Upper lobe of right lung (tissue), 1 donor: ENCODE measurements at places on chromosomes 5 and 9.
A peak's percentile ranks its signal among the peaks of the same experiment; 100 is the strongest.

GRCh38 chr9:115086886-115087285 is 31.1 kb downstream of the TNC start:
- no peak overlapping the region for H3K27ac ChIP-seq
- no peaks in the 10 kb centered on the region for H3K27me3 ChIP-seq
- no peak for DNase-seq
- H3K36me3 ChIP-seq = no peaks in the 10 kb centered on the region
- H3K4me1 ChIP-seq = no peaks in the 10 kb centered on the region
- H3K4me3 ChIP-seq = no peak overlapping the region

DNA sequence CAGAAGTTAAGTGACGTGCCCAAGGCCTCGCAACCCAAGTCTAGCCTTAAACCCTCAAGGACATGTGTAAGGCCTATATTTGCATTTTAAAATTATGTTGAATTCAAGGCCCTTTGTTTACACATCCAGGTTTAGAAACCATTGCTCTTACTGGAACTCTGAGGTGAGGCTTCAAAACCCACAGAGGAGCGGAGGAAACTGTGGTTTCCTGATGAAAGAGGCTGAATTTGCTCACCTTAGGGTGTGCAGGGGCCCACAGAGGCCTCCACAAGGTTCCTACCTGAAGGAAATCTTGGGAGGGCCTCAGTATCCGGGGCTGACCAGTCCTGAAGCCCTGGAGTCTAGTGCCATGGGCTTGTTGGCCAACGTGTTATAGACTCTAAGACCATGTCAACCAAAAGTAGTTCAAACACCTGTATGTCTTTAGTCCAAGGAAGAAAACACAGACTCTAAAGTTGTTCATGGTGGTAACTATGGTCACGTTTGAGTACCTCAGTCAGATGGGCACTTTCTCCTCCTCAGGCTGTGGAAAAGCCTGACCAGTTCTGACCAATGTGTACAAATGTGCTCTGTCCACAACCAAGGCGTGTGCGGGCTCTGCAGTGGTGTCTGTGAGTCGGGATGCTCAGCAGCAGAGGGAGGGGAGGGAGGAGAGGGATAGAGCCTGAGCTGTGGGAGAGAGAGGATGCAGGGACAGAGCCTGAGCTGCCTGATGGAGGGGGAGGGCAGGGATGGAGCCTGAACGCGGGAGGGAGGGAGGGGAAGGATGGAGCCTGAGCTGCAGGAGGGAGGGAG is 124.6 kb upstream of the ERCC6L2 start:
- H3K4me1 ChIP-seq = no peaks in the 10 kb centered on the region
- no peak overlapping the region for H3K27ac ChIP-seq
- no peak overlapping the region for H3K4me3 ChIP-seq
- DNase-seq = no peak
- H3K36me3 ChIP-seq = no peaks in the 10 kb centered on the region
- peaks cover 5% of the 10 kb centered on the region for H3K27me3 ChIP-seq

GRCh38 chr9:78298046-78298765 is 1.3 kb downstream of the PSAT1 start:
- H3K36me3 ChIP-seq = no peaks in the 10 kb centered on the region
- H3K4me1 ChIP-seq = peaks cover 24% of the 10 kb centered on the region
- no peak for DNase-seq
- H3K4me3 ChIP-seq = peak overlapping the region; percentile 66

DNA sequence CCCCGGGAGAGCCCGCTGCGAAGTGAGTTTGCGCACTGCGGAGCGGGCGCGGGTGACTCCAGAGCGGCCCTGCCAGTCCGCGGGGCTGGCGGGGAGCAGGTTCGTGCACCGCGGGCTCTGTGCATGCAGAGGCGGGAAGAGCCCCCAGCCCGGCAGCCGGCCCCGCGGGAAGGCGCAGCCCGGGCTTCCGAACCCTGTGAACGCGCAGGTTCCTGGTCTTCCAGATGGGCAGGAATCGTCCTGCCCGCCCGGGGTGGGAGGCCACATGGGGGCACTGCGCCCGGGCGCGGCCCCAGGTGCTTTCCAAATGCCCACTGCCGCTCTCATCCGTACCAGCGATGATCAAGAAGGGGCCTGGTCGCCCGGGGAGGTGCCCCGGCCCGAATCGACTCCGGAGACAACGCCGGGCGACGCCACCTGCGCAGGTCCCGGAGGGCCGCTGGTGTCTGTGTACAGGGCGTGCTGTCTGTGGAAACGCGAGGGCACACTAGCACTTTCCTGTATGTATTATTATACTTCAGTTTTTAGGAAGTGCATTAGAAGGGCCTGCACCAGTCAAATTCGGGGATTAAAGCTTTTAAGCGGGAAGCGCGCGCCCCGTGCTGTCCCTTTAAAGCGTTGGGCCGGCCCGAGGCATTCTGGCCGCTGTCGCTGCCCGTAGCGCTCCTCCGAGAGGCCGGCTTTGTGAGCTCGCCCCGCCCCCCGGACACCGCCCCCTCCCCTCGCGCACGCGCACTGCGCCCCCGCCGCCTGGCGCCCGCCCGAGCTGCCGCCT is at the start of gene WDR5:
TSS of gene WDR5 (plus strand) at position 740 of the 775 bp plus-strand sequence. CDS start 3,796 bp downstream, outside the sequence.
- peaks cover 6% of the 10 kb centered on the region for H3K36me3 ChIP-seq
- H3K27ac ChIP-seq = peak within 1 kb of the TSS; percentile 93
- H3K4me1 ChIP-seq = peaks cover 34% of the 10 kb centered on the region
- H3K4me3 ChIP-seq = peak within 1 kb of the TSS; percentile 100

- no peak overlapping the region for H3K27ac ChIP-seq
- peaks cover 75% of the 10 kb centered on the region for H3K36me3 ChIP-seq
- H3K27me3 ChIP-seq = no peaks in the 10 kb centered on the region
- DNase-seq = no peak
- H3K4me3 ChIP-seq = no peak overlapping the region
Observed at GRCh38 chr5:150052956-150053712, 33.2 kb downstream of the CSF1R start.

DNA sequence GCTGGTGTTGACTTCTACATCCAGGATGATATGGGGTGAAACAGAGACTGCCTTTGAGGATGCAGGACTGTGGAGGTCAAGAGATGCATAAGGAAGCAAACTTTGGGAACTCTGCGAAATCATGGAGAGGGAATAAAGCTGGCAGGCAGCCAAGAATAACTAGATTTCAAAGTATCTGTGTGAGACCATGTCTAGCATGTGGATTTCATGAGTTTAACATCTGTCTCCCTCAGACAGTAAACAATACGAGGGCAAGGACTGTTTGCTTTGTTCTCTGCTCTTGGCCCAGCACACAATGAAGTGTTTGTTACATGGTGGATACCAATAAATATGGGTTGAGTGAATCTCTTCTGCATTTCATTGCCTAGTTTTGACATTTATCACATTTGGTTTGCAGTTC is 71.3 kb downstream of the RASEF start:
- DNase-seq = no peak
- no peak overlapping the region for H3K27ac ChIP-seq
- no peaks in the 10 kb centered on the region for H3K36me3 ChIP-seq

- H3K4me3 ChIP-seq = no peak overlapping the region
- H3K4me1 ChIP-seq = no peaks in the 10 kb centered on the region
- no peaks in the 10 kb centered on the region for H3K27me3 ChIP-seq
- H3K27ac ChIP-seq = peak overlapping the region; percentile 21
- no peaks in the 10 kb centered on the region for H3K36me3 ChIP-seq
Observed at GRCh38 chr5:17829456-17829855, 195.2 kb downstream of the TAF11L14 start.

DNA sequence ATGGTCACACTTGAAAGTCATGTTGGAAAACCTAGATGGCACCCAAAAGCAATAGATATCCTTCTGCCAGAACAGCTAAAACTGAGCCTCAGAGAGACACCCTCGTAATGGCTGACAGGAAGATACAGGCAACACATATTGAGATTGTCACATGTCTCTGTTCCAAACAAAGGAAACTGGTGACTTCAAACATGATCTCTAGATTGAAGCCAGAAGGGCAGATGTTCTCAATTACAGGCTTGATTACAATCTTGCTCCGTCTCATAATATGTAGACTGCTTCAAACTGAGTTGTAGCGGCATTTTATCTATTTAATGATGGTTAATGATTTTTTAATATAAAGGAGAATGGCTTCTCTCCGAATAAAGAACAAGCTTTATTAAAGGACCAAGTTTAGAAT is 774.3 kb downstream of the KCTD16 start:
- H3K4me1 ChIP-seq = no peaks in the 10 kb centered on the region
- no peaks in the 10 kb centered on the region for H3K36me3 ChIP-seq
- no peaks in the 10 kb centered on the region for H3K27me3 ChIP-seq
- no peak for DNase-seq

DNA sequence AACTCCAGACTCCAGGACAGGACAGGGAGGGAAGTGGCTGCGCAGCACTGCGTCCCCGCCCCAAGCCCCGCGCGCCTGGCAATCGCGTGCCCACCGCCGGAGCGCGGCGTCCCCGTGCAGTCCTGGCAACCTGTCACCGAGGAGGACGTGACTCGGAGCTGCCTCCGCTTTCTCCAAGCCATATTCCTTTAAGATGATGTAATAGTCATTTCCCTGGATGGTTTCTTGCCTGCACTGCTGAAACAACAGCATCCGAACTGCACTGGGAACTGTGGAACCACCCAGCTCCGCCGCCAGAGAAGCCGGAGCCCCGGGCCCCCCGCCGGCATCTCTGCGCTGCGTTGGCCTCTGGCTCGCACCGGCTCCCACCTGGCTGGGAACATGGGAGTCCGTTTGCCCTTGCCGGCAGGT is 34.5 kb downstream of the KCTD16 start:
- no peaks in the 10 kb centered on the region for H3K36me3 ChIP-seq
- peaks cover 22% of the 10 kb centered on the region for H3K27me3 ChIP-seq
- no peak overlapping the region for H3K27ac ChIP-seq

- H3K4me1 ChIP-seq = no peaks in the 10 kb centered on the region
- H3K27me3 ChIP-seq = no peaks in the 10 kb centered on the region
- no peak for DNase-seq
- H3K4me3 ChIP-seq = no peak overlapping the region
Observed at GRCh38 chr9:30125881-30126280, 2258.6 kb upstream of the ACO1 start.

- peaks cover 7% of the 10 kb centered on the region for H3K4me1 ChIP-seq
- H3K27me3 ChIP-seq = no peaks in the 10 kb centered on the region
- peak overlapping the region; percentile 47 for H3K27ac ChIP-seq
- no peak overlapping the region for H3K4me3 ChIP-seq
Observed at GRCh38 chr5:160260881-160261815, 31.8 kb downstream of the FABP6 start.

DNA sequence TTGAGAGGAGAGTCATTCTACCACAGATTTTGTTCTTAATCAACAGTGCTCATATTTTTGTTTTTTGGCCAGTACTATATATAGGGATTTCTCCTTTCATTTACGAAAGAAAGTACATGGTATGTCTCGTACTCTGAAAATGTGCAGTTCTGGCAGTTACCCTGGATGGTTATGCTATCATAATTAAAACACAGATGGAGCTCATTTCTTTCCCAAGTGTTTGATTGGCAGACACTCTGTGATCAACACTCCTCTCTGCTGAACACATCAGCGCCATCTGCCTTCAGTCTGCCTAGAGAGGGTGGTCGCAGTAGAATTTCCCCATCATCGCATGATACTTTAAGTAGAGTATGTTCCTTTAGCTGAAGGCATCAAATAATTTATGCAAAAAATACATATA is 64.5 kb downstream of the PAM start:
- peaks cover 4% of the 10 kb centered on the region for H3K4me1 ChIP-seq
- no peak overlapping the region for H3K27ac ChIP-seq
- H3K27me3 ChIP-seq = no peaks in the 10 kb centered on the region
- H3K36me3 ChIP-seq = no peaks in the 10 kb centered on the region
- no peak for DNase-seq

DNA sequence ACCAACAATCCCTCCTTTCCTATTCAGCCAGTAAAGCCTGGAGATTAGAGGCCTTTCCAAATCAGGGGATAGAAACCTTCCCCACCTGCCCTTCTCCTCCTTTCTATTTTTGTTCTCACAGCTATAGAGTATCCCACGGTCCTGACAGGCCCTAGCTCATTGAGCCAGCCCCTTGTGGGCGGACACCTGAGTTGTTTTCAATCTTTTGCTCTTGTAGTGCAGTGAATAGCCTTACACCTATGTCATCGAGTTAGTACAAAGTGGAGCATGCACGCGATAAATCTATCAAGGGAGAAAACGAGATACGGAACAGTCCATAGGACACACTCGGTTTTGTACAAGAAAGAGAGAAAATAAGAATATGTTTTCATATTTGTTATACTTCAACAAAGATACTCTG is 77.2 kb downstream of the TSPAN17 start:
- no peaks in the 10 kb centered on the region for H3K4me1 ChIP-seq
- no peak overlapping the region for H3K4me3 ChIP-seq
- no peak overlapping the region for H3K27ac ChIP-seq
- peaks cover 49% of the 10 kb centered on the region for H3K27me3 ChIP-seq
- no peaks in the 10 kb centered on the region for H3K36me3 ChIP-seq

DNA sequence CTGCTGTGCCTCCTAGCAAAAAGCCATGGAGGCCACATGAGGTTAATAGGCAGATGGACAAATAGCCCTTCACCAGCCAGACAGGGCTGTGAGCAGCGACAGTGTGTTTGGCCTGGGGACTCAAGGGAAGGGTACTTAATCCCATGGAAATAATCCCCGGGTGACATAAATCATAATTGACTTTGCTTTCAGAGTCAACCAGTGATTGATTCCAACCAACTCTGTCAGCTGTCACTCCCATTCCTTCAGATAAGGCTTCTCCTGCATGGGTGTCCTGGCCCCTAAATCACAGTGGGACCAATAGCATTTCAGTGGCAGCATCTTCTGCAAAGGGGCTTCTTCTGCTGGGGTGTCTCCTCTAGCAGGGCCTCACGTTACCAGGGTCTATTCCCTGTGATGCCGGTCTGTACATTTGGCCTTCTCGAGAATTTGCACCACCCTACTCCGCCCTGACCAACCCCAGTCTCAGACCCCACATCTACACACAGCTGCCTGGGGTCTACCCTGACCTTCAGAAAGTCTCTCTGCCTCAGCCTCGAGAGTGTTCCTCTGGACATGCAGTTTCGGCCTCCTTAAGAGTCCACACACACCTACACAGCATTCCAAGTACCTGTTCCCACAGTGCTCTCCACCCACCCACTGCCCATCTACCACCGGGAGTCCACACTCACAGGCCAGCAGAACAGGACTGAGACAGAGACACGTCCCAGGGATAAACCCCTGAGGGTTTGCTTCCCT is 3.7 kb downstream of the CLTB start:
- peak; percentile 25 for DNase-seq
- H3K4me1 ChIP-seq = peaks cover 32% of the 10 kb centered on the region
- H3K4me3 ChIP-seq = no peak overlapping the region

- no peak overlapping the region for H3K4me3 ChIP-seq
- H3K36me3 ChIP-seq = no peaks in the 10 kb centered on the region
- H3K27me3 ChIP-seq = no peaks in the 10 kb centered on the region
- DNase-seq = no peak
- no peaks in the 10 kb centered on the region for H3K4me1 ChIP-seq
Observed at GRCh38 chr5:167861129-167861927, 430.1 kb upstream of the WWC1 start.

- H3K27ac ChIP-seq = no peak overlapping the region
- peaks cover 61% of the 10 kb centered on the region for H3K36me3 ChIP-seq
- H3K4me1 ChIP-seq = no peaks in the 10 kb centered on the region
- no peaks in the 10 kb centered on the region for H3K27me3 ChIP-seq
Observed at GRCh38 chr9:83681490-83681889, 26.3 kb downstream of the UBQLN1 start.

DNA sequence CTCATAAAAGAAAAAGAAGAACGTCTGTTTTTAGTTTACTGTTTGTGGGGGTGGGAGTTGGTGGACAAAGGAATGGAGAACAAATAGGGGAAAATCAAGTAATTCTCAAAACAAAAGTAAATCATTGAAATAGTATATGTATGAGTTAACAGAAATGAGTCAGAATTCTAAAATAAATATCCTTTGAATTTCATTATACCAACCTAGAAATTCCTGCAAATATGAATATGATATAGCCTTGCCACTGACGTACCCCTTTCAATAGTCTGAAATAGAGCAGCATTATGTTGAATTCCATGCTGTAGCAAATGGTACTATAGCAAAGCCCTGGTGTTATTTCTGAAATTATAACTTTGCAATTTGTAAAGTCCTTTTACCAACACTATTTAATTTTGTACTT is 29.6 kb upstream of the DTWD2 start:
- DNase-seq = no peak
- H3K27me3 ChIP-seq = no peaks in the 10 kb centered on the region
- no peak overlapping the region for H3K27ac ChIP-seq
- H3K4me1 ChIP-seq = no peaks in the 10 kb centered on the region
- H3K36me3 ChIP-seq = no peaks in the 10 kb centered on the region
